ENCODE measurements at places on chromosomes 12 and 14. TPM values are rescaled to one million over a fixed set of nuclear protein-coding genes. Genes with fewer than 3 reads are reported as not detected.

DNA sequence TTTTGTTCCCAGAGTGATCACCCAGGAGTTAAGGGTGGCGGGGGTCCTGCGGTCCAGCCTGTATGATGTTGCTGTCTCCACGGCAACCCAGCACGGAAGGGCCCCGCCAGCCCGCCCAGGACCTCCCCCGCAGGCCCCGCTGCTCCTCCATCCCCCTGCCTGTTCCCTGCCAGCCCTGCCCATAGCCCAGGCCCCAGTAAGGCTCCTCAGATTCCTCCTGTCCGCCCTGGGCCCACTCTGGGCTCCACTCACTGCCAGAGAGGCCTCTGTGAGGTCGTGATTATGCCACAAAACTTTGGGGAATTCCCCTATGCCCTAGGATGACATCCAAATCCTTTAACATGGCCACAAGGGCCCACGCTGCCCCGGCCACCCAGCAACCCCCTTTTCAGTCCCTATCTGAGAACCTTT, 20.8 kb downstream of the HSP90AA1 start:
- DNase-seq = no peak

DNA sequence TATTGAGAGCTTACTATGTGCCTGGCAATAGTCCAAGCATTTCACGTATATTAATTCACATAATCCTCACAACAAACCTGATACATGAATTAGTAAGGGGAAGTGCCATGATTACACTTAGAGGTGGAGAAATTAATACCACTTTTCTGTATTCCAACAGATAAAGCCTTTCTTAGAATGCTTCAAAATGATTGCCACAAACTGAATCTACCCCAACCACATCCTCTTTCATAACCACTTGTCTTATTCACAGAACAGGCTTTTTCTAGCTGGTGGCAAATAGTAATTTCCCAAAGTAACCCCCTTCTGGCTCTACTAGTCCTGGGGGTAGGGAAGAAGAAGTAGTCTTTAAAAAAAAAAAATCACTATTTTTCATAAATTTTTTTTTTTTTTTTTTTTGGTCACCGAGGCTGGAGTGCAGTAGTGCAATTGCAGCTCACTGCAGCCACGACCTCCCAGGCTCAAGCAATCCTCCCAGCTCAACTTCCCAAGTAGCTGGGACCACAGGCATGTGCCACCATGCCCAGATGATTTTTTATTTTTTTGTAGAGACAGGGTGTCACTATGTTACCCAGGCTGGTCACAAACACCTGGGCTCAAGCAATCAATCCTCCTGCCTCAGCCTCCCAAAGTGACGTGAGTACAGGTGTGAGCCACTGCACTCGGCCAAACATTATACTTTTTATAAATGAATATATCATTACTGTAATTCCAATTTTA, 59.0 kb upstream of the ARID2 start:
- no peak for DNase-seq

GRCh38 chr12:85823436-85824180, 12.6 kb downstream of the RASSF9 start:
- DNase-seq = no peak

DNA sequence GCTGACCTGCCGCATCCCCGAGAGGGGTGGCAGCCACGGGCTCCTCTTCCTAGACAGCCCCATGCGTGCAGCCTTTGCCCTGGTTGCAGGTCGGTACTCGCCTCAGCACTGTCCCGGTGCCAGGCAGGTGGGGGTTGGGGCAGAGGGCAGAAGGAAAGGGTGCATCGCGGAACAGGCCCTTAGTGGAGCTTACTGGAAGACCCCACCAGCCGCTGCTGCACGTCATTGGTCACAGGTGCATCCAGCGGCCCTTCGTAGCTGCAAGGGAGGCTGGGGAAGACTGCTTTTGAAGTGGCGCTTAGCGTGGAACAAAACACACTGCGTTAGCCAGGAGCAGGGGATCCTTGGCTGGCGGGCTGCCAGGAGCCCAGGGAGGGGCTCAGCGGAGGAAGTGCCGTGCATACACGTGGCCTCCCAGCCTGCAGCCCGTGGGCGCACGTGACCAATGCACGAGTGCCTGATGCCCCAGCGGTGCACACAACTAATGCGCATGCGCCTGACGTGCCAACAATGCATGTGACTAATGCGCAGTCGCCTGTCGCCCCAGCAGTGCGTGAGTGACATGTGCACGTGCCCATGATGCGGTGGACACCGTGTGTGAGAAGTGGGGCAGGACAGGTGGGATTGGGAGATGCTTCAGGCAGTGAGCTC, 5.0 kb upstream of the EP400 start:
- DNase-seq = no peak

DNA sequence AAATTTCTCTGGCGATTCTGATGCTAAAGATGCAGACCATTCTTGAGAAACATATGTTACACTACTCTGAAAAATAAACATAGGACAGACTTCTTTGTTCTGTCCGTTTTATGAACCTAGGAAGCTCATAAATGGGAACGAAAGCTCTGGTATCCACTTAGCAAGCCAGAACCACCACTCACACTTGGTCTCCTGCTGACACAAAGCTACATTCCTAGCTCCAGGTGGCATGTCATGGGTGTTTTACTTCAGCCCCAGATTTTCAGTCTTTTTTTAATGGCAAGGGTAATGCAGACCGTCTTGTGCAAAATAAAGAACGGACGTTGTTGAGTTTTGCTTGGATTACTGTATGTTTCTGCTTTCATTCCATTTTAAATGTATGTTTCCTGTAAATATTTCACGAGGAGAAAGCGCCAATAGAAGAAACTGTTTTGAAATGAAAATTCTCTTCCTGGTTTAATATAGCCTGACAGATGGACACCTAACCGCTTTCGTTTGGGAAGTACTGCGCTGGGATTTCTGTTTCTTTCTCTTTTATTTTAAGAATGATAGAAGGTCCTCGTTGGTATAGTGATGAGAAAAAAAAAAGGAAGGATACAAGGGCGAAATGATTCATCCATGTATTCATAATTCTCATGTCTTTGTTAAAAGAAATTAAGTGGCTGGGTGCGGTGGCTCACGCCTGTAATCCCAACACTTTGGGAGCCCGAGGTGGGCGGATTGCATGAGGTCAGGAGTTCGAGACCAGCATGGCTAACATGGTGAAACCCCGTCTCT, 871 bp upstream of the COQ5 start:
- no peak for DNase-seq

DNA sequence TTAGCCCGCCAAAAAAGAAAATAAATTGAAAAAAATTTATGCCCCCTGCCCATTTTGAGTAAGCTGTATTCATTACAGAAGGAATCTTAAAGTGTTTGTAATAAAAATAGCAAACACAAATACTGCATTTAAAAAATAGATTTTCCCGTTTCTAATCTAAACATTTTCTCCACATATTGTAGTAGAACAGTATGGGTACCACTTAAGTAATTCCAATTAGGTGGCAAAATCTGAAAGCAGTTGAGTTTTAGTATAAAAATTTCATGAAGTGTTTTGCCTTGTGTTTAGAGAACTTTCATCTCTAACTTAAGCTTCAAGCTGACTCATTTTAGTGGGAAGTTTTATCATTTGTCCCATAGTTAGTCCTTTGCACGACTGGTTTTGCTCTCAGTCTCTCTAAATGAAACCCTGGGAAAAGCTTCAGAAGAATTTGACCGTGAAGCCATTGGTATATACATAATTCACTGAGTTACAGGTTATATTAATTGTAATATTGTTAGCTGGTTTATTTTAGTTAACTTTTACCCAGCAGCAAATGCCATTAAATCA, 214.6 kb downstream of the ERC1 start:
- no peak for DNase-seq

GRCh38 chr14:51304941-51305340, 64.9 kb downstream of the TMX1 start:
- DNase-seq = no peak

- no peak for DNase-seq
Observed at GRCh38 chr12:10140001-10140400, 10.0 kb upstream of the CLEC7A start.

GRCh38 chr14:53621921-53622320, 334.7 kb downstream of the BMP4 start:
- DNase-seq = no peak

- no peak for DNase-seq
Observed at GRCh38 chr12:52539821-52540173, 13.1 kb downstream of the KRT71 start.

- no peak for DNase-seq
Observed at GRCh38 chr14:63672417-63673180, 30.9 kb upstream of the WDR89 start.

DNA sequence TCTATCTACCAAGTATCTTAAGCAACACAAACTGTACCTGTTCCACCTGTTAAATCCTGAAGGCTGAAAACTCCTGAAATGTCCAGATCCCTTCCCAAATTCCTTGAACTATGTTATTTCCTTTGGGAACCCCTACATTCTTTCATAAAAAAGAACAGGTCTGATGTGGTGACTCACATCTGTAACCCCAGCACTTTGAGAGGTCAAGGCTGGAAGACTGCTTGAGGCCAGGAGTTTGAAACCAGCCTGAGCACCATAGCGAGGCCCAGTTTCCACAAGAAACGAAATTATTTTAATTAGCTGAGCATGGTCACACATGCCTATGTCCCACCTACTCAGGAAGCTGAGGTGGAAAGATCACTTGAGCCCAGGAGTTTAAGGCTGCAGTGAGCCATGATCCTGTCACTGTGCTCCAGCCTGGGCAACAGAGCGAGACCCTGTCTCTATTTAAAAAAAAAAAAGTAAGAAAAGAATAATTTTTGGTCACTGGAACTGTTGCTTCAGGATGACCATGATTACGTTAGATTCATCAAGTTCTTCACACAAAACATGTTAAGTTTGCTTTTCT, 84.3 kb downstream of the PHLDA1 start:
- DNase-seq = no peak

GRCh38 chr12:122747224-122748135, 5.1 kb upstream of the DENR start:
- DNase-seq = no peak

DNA sequence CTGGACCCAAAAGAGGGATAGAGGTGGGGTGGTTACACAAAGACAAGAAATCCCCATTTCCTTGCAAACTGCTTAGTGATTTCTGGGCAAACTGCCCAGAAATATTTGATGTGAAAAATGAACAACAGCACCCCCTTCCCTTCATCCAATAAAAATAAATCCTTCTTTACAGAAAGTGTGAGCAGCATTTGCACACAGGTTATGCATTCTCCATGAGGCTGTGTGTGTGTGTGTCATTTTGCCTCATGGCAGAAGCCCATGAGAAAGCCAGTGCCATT, 17.2 kb upstream of the NRXN3 start:
- DNase-seq = no peak

GRCh38 chr12:79897617-79898016, 37.3 kb downstream of the PPP1R12A start:
- DNase-seq = no peak

DNA sequence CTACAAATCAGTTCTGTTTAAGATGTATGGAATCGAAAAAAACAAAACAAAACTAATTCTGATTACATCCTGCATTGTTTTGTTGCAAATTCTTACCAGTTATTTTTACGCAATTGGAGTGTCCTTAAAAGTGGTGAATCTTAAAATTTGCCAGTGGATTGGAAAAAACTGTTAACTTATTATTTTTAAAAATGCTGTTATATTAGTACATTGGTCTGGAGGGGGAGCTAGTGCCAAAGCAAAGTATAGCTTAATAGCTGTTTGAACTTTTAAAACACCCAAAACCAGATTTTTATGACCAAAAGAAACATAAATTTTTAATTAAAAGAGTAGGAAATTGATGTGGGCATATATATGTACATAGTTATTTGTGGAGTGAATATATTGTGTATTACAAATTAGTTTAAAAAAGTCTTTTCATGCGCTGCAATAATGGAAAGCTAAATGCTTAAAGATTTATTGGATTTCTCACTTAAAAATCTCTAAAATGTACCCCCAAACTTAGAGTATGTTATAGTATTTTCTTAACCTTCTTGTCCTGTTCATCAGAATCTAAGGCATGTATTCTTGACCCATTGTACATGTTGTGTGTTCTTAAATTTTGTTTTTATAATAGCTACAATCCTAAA, 2.5 kb downstream of the FUT8 start:
- DNase-seq = no peak

DNA sequence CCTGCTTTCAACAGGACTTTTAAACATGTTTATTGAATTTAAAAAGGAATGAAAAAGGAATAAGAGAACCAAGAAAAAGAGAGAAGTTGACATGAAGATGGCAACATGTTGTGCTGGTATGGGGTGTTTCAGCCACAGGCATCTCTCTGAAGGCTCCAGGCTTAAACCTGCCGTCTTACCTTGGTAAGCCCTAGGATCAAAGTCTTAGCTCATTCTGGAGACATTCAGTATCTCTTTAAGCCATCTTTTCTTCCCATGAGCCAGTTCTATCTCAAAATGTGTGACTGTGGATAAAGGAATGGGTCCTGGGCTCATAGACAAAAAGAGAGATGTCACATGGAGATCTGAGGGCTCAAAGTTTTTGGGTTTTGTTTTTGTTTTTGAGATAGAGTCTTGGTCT, 1.6 kb upstream of the TFCP2 start:
- no peak for DNase-seq

GRCh38 chr14:20190596-20190995, at the start of gene OR11G2:
TSS of gene OR11G2 (plus strand) at chr14:20190896. CDS start at chr14:20197438, 6,542 bp downstream.
- no peak for DNase-seq

GRCh38 chr14:102830474-102831045, 53.3 kb downstream of the TRAF3 start:
- no peak for DNase-seq

- peak; percentile 50 for DNase-seq
Observed at GRCh38 chr12:111766608-111767361, at the start of gene ALDH2. TSS of gene ALDH2 (plus strand) at chr12:111766933. CDS start at chr12:111766983, 50 bp downstream.

GRCh38 chr12:112950701-112951100, 12.4 kb downstream of the OAS3 start:
- DNase-seq = no peak

FOXN4 gene
- total RNA-seq = 0.26 TPM

TCL1A gene
- 0.65 TPM for total RNA-seq

AGAP2 gene
- total RNA-seq = 1.7 TPM

TOMM20L gene
- total RNA-seq = not detected

NKX2-1 gene
- not detected for total RNA-seq

ANKS1B gene
- 8.5 TPM for total RNA-seq

NGB gene
- 0.55 TPM for total RNA-seq

VASH1 gene
- 7.7 TPM for total RNA-seq

SERPINA12 gene
- total RNA-seq = not detected

SCN8A gene
- 10.7 TPM for total RNA-seq

CCDC177 gene
- total RNA-seq = 2.9 TPM

LRRC43 gene
- total RNA-seq = 0.35 TPM

Measured in H1 (cell line).